ENCODE measurements at places on chromosomes 7 and 10. TPM values are rescaled to one million over a fixed set of nuclear protein-coding genes. Genes with fewer than 3 reads are reported as not detected.

OR13A1 gene
- total RNA-seq: not detected

ZCCHC24 gene
- total RNA-seq: 3.0 TPM

SH3PXD2A gene
- 0.82 TPM for total RNA-seq

SPDYE8 gene
- not detected for total RNA-seq

ASAH2 gene
- 2.2 TPM for total RNA-seq

TMEM176A gene
- not detected for total RNA-seq

ERVW-1 gene
- not detected for total RNA-seq

TRIM50 gene
- total RNA-seq: not detected

STX1A gene
- total RNA-seq: 66.8 TPM

RBP4 gene
- total RNA-seq: 10.6 TPM

DPP6 gene
- total RNA-seq: not detected

SLC25A40 gene
- 8.5 TPM for total RNA-seq

DLX5 gene
- not detected for total RNA-seq

GJD4 gene
- not detected for total RNA-seq

UNC5B gene
- 3.1 TPM for total RNA-seq

HNRNPF gene
- 353 TPM for total RNA-seq

TBRG4 gene
- total RNA-seq: 111 TPM

METTL2B gene
- 23.1 TPM for total RNA-seq

DGKB gene
- total RNA-seq: not detected

FGFBP3 gene
- 2.6 TPM for total RNA-seq

DOCK1 gene
- 23.2 TPM for total RNA-seq

MBL2 gene
- not detected for total RNA-seq

PGAM2 gene
- not detected for total RNA-seq

SPDYE11 gene
- total RNA-seq: not detected

PRRT4 gene
- 0.24 TPM for total RNA-seq

WEE2 gene
- total RNA-seq: not detected
